RPMI7951 (cell line): ENCODE measurements at places on chromosomes 3 and 15. TPM values are rescaled to one million over a fixed set of nuclear protein-coding genes. Genes with fewer than 3 reads are reported as not detected.
A peak's percentile ranks its signal among the peaks of the same experiment; 100 is the strongest.

GRCh38 chr15:66580643-66581042 lies 14.8 kb upstream of the LCTL start:
- peak; percentile 72 for DNase-seq

DNA sequence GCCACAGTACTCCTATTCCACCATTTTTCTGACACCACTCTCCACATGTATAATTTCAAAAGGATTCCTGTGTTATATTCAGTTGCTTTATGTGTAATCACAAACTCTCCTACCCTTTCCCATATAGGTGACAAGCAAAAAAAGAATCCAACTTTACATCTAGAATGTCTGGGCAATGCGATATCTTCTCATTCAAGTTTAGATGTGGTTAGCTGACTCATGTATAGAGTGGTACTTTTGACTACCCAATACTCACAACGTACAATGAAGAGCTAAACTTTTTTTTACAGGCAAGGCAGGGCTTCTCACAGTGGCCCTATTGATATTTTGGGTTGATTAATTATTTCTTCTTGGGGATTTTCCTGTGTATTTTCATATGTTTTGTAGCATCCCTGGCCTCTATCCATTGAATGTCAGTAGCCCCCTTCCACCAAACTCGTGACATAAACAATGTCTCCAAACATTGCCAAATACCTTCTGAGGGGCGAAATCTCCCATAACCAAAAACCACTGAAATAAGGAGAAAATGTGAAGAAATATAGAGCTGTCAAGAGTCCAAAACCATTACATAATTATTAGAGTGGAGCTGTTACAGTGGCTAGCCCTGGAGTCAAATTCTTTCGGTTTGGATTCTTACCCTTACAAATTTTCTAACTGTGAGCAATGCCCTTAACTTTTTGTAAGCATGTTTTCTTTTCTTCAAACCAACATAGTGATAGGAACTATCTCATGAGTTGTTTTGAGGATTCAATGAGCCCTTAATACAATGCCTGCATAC lies 342.6 kb downstream of the NSUN3 start:
- peak; percentile 7 for DNase-seq

Gene PLCH1
- total RNA-seq = 0.20 and 0.60 TPM in 2 replicates

GRCh38 chr3:196641333-196642054 lies 2.0 kb downstream of the NRROS start:
- no peak for DNase-seq

- no peak for DNase-seq
Observed at GRCh38 chr15:68572309-68572708, 6.5 kb upstream of the CORO2B start.

DNA sequence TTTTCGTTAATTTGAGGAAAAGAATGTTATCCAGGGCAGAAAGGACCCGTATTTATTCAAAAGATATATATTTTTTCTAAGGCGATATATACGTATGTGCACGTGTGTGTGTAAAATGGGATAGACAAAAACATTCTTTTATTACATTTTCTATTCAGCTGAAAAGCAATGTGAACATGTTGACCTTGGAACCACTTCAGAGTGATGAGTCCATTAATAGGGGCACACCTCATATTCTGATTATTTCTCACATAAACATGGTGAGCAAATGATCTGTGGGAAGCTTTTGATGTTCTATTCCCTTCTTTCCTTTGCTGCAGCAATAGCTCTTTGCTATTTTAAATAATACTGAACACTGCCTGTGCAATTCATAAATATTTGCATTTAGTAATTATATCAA lies 87.6 kb downstream of the SYNPR start:
- DNase-seq = no peak

Gene SPRED1
- total RNA-seq = 57.7 and 67.6 TPM in 2 replicates

DNA sequence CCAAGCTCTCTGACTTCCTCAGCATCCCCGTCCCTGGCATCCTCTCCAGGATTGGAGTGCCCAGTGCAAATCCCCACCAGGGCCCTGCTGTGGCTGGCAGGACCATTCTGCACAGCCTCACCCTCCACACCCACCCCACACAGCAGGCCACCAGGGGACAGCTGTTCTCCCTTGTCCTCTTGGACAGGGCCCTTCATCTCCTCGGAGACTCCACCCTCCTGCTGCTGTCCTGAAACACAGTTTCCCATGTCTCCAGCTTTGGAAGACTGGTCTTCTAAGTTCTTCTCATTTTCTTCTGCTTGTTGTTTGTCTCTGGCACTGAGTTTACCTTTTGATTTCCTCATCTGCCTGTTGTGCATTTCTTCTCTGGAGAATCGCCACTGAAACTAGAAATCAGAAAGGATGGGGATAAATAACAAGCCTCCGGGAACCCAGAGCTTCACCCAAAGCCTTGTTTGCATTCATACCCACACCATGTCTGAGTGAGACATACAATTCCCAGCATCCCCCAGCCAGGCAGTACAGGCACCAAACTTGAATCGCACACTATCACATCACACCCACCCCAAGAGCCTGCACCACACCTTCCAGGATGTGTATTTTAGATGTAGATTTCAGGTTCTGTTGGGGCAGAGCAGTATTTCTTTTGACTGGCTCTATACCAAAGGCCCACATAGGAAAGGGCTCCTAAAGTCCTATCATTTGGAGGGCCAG lies 52.0 kb downstream of the OXNAD1 start:
- DNase-seq = no peak

DNA sequence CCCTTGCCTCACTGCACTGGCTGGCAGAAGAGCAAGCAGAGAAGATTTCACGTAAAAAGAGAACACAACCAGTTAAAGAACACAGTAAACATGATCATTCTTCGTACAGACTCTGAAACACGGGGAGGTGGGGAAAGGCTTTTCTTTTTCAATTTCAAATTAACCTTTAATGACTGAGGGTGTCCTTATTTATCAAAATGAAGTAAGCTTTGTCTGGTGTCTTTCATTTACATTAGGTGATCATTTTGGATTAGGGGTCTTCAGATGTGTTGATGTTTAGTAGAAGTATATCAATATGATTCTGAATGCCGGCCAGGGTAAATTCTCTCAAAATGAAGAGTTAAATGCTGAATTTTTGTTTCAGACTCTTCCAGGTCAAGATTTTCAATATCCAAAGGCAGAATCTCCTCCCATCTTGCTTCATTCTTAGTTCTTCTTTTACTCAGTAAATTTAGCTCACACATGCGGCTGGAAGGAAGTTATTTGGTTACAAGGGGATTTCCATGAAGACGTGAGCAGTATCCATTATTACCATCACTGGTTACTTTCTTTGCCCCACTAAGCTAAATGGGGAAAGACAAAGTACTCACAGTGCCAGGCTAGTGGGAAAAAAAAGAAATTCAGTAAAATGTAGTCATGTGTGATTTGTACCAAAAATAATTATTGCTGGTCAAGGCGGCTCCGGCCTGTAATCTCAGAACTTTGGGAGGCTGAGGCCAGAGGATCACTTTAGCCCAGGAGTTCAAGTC lies 272.2 kb upstream of the NR2F2 start:
- DNase-seq = peak; percentile 14

Gene HYAL3
- total RNA-seq = 11.5 and 12.0 TPM in 2 replicates

Gene CCR1
- total RNA-seq = 0.36 and 0.59 TPM in 2 replicates

DNA sequence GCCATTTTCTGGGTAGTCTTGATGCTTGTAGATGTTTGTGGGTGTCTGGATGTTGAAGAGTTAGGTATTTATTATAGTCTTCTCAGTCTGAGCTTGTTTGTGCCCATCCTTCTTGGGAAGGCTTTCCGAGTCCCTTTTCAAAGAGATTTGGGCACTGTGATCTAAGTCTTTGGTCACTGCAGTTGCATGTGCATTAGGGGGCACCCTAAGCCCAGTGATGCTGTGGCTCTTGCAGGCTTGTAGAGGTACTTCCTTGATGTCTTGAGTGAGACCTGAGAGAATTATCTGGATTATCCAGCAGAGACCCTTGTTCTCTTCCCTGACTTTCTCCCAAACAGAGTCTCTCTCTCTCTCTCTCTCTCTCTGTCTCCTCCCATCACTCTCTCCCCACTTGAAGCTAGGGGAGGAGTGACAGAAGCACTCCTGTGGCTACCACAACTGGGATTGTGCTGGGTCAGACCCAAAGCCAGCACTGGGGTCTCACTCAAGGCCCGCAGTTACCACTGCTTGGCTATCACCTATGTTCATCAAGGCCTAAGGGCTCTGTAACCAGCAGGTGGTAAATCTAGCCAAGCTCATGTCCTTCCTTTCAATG lies 68.5 kb downstream of the TMCO5A start:
- DNase-seq = peak; percentile 77

DNA sequence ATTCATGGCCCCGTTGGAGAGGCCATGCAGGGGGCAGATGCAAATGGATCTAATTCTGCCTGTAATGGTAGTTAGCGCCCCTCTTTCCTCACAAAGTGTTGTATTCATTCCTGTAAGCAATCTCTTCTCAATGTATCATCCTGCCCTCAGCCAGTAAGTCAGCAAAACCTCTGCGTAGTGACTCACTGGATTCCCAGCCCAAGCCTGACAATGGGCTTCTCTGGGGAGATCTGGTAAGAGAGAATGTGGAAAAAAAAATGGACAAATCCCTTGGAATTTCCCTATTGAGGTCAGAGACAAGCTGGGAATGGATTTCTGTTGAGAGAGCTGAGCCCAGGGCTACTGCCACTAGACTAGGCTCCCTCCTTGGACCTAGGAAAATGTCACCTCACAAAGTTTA lies 25.4 kb downstream of the ADPGK start:
- peak; percentile 90 for DNase-seq

- DNase-seq = peak; percentile 36
Observed at GRCh38 chr15:52295421-52296001, at the start of gene MYO5C. TSS of gene MYO5C (minus strand) at chr15:52295804. CDS start at chr15:52295636, 168 bp downstream.

DNA sequence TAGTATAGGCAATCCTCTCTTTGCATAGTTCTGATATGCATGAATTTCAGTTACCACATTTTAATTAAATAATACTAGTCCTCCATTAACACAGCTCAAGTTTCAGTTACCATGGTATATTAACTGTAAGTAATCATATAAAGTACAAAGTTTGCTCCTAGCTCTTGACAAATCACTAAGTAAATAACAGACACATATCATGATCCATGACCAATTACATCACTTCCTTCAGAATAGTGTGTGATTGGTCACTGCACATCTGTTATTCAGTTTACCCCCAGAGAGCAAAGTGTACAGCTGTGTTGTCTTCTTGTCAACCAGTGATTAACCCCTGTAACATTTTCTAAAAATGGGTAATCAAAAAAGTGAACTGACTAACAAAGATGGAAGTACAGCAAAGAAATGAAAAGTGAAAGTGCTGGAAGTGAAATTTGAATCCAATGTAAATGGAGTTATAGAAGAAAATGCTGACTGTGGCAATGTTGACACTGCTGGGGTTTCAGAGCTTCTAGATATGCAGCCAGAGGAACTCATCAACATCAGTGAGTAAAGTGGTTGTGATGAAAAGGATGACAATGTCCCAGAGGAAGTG lies 30.2 kb upstream of the LEKR1 start:
- peak; percentile 64 for DNase-seq

DNA sequence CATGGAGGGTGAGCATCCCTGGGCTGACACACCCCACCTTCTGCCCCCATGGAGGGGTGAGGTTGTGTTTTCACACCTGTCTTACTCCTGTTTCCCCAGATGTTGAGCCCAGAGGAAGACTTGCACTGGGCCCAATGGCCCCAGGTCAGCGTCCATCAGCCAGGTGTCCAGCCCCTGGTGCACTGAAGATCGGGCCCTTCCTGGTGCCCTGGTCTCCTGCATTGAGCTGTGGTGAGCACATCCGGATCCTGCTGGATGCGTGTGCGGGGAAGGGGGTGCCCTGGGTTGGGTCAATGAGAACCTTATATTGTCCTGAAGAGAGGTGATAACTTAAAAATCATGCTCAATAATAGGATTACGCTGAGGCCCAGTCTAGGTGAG lies 227.3 kb downstream of the SNRPN start:
- no peak for DNase-seq

Gene ITIH1
- total RNA-seq = not detected in 2 replicates

GRCh38 chr3:43343815-43344214 lies 57.5 kb downstream of the SNRK start:
- no peak for DNase-seq

- DNase-seq = no peak
Observed at GRCh38 chr3:177294221-177294620, 96.9 kb upstream of the TBL1XR1 start.

DNA sequence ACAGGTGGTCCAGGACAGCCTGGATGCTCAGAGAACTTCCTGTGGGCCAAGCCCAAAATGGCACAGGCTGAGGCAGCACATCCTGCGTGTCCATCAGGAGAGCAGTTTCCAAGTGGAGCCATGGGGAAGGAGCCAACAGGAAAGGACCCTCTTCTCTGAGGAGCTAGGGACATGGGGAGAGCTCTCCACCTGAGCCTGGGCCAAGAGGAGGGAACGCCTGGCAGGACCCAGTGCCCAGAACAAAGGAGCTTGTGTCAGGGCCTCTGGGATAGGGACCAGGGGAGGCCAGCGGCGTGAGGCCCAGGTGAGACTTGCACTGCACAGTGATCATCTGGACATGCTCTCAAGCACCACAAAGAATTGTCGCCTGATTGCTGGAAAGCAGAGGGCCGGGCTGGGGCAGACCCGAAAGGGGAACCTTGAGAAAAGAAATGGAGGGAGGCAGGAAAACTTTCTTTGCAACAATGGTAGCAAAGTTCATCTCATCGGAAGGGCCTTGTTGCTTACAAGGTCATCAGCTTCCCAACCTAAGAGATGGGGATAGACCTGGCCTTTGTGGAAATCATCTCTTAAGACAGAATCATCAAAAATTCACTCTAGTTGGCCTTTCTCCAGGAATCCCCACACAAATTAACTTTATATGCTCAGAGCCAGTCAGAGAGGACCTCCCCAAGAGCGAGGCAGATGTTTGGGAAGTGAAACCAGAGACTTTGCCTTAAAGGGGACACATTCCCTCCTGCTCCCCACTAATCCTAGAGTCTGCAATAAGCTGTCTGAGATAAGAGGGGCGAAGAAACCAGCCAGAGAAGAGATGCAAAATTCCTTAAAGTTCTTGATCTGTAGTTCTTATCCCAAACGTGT lies 47.7 kb upstream of the HES1 start:
- DNase-seq = peak; percentile 51

Gene CMSS1
- total RNA-seq = 61.8 and 63.7 TPM in 2 replicates

Gene CLDND1
- total RNA-seq = 153 and 181 TPM in 2 replicates

- DNase-seq = no peak
Observed at GRCh38 chr3:34396288-34396687, 597.9 kb downstream of the PDCD6IP start.

Gene CCDC54
- total RNA-seq = not detected in 2 replicates

DNA sequence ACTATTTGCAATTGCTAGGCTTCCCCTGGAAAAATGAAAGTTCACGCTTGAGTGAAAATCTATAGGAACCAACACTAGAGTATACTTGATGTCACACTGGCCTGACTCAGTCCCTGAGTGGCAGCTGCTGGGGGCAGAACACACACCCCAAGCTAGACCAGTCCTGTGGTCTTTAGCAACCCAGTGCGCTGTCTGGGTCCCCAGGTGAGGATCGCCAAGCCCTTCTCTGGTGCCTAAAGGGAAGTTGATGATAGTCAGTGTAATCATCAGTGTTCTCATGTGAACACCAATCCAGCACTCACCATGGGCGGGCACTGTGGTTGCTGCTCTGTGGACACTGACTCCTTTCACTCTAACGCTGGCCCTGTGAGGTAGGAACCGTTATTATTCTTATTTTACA lies 11.2 kb downstream of the ALDH1A3 start:
- peak; percentile 49 for DNase-seq

Gene CLRN1
- total RNA-seq = not detected in 2 replicates

DNA sequence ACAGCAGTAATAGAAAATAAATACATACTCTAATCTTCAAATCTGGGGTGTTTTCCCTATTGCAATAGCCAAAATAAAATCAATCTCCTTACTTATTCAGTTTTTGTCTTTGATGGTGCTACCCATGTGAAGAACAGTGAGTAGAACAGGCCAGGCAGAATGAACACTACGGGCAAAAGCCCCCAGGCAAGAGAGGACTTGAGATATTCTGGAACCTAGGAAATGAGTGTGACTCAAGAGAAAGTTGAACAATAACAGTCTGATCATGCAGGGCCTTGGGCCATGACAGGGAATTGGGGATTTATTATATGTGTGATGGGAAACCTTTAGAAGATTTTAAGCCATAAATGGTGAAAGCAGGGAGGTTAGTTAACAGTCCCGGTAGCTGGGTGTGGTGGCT lies 14.0 kb upstream of the DUT start:
- no peak for DNase-seq
